ENCODE measurements at places on chromosomes 7 and 10.

- no peak for DNase-seq
These were observed 242.4 kb downstream of the KIAA1217 start for GRCh38 chr10:24451325-24451820.

GRCh38 chr7:138838166-138838565 lies 40.2 kb upstream of the ATP6V0A4 start:
- DNase-seq = no peak

DNA sequence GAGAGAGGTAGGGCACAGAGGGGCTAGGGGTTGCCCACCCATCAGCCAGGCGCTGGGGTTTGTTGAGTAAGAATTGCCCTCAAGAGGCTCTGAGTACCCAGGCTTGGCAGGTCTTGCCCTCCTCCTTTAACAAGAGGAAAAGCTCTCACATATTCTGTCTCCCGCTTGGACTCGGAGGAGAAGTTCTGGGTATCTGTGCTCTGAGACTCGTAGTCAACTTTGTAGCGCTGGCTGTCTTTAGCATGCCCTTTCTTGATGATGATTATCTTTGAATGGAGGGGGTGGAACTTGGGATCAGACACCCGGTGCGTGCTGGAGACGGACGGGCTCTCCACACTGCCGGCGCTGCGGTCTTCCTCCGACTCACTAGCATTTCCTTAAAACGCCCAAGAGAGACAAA lies 4.0 kb downstream of the IGFBP3 start:
- no peak for DNase-seq

DNA sequence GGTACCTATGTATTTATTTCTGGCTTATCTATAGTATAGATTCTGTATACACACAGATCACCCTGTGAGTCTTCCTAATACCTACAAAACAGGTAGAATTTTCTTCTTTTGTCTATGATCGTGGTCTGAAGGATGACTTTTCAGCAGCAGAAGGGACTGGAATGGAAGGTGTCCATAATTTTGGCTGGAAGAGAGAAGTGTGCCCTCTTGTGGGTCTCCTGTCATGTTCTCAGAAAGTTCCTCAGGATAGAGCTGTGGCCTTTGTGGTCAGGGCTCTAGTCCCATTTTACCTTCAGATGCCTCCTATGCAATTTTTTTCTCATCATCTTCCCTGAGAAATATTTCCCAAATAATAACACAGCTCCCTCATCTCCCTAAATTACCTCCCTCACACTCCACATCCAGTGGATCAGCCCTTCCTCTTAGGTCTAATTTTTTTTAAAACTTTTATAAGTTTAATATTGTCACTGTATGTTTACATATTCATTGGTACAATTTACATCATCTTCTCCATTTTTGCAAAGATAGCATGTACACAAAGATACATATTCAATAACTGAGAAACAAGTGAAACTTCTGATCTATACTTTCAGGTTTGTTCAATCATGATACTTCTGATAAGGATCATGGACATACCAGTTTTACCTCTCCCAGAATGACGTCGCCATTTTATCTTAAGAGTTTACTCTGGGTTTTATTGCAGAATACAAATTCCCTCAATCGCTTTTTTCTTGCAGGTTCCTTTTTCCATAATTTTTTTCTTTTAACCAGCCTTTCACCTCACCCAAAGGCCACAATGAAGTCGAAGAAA lies 112.7 kb downstream of the REEP3 start:
- DNase-seq = no peak

GRCh38 chr10:132618158-132618919 lies 80.8 kb downstream of the INPP5A start:
- DNase-seq = no peak

Data from activated CD8-positive, alpha-beta memory T cell treated with anti-CD3 and anti-CD28 coated beads for 4 hours (primary cell).